ENCODE measurements at places on chromosomes 11 and 22.

GRCh38 chr22:46757104-46757503 is 5.3 kb upstream of the TBC1D22A start:
- DNase-seq = no peak

DNA sequence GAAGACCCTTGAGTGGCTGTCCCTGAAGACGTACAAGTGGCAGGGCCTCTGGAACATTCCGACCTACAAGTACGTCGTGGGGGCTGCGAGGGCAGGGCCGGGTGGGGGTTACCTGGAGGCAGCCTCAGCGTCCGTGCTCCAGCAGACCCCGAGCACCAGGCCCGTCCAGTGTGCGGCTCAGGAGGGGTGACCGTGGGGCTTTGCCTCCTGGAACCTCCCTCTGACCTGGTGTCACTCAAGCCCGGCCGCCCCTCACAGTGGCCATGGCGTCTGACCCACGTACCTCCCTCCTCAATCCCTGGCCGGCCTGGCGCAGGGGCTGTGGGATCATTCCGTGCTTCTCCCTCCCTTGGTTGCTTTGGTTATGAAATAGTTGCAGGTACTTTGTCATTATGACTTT is 18.5 kb downstream of the RNH1 start:
- DNase-seq = no peak

GRCh38 chr11:130886704-130887103 is 29.6 kb downstream of the SNX19 start:
- DNase-seq = no peak

GRCh38 chr11:1050581-1051355 is 14.2 kb upstream of the MUC6 start:
- peak; percentile 57 for DNase-seq

GRCh38 chr11:63839508-63840355 is 822 bp downstream of the MARK2 start:
- no peak for DNase-seq

- no peak for DNase-seq
Measured at GRCh38 chr11:18669711-18670110, 28.9 kb upstream of the TMEM86A start.

DNA sequence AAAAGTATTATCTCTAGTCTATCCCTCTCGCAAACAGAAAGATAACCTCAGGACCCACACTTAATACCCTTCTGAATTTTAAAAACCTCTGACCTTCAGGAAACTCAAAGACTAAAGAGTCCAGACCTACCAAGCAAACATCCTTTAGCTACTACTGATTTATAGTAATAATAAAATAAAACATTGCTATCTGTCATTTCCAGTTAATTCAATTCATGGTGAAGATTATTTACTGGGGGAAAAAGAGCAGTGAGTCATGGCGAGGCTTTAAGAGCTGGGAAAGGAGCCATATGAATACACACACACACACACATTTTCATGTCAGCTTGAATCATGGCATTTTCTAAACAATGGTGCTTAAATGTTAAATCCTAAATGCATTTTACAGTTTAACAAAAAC is 87.1 kb downstream of the FAM76B start:
- no peak for DNase-seq
